ENCODE measurements at places on chromosomes 6 and 20. TPM values are rescaled to one million over a fixed set of nuclear protein-coding genes. Genes with fewer than 3 reads are reported as not detected.

DNA sequence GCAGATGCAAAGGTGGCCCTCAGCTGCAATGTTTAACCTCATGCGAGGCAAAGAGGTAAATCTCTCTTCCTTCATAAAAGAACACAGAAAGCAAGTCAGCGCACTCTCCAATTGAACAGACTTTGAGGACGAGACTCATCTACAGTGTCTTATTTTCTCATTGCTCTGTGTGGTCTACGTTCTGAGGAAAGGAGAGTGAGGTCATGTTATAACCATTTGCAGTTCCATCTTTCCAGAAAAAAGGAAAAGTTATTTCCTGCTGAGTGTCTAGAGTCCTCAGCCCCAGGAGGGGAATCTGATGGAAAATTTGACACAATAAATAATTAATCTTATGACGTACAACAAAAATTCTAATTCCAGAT lies 35.6 kb upstream of the THBS2 start:
- no peak for DNase-seq

DNA sequence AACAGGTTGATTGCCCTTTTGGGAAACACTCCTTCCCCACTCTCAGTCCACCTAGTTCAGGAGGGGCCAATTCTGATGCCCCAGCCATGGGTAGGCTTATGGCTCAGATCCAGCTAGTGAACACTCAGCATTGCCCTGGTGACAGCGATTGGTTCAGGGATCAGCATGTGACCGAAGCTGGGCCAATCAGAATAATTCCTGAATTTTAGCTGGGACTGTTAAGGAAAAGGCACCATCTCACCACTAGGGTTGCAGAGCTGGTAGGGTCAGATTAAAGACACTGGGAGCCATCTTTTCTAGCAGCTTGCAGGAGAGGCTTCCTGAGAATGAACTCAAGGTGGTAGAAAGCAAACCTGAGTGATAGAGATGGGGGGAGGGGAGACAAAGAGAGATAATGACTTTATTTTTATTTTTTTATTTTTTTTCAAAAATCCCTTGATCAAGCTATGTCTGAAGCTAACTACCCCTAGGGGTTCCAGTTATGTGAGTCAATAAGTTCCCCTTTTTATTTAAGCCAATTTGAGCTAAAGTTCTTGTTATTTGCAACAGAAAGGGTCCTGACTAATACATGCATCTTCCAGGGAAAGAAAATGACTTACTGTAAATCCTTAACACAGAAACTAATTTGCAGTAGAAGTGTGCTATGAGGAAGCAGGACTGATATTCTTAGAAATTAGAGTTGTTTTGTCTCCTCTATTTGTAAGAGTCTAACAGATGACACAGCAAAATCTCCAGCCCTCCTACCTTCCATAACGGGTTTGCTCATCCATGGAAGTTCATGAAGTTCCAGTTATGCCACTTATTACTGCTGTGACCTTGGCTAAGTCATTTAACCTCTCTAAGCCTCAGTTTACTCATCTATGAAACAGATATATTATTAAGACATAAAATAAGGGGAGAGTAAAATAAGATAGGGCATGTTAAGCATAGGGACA lies 44.7 kb downstream of the EYA2 start:
- DNase-seq, result peak; percentile 33

- no peak for DNase-seq
These were observed 84.7 kb upstream of the SALL4 start for GRCh38 chr20:51886891-51887608.

- peak; percentile 95 for DNase-seq
These were observed 133.9 kb downstream of the ZDHHC14 start for GRCh38 chr6:157514659-157515496.

DNA sequence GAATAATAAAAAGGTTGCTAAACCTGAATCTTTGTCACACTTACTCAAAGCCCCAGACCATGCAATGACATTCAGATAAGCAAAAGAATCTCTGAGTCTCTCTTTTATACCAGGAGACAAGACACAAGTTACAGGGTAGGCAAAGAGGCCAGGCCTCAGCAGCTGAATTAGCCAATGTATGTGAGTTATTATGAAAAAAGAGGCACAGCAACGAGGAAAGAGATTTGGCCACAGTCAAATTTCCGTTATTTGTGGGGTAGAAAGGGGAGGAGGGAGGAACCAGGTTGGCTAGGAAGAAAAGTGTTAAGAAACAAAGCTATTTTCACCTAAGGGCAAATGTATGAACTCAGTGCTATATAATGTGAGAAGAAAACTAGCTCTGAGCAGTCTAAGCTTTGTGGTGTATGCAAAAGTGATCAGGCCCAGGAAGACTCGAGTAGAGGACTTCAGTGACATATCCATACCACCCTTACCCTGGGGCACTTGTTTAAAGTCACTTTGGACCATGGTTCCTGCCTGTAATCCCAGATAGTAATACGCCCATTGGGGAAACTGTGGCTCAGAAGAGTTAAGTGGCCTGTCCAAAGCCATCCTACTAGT lies 19.1 kb downstream of the IPCEF1 start:
- no peak for DNase-seq

DNA sequence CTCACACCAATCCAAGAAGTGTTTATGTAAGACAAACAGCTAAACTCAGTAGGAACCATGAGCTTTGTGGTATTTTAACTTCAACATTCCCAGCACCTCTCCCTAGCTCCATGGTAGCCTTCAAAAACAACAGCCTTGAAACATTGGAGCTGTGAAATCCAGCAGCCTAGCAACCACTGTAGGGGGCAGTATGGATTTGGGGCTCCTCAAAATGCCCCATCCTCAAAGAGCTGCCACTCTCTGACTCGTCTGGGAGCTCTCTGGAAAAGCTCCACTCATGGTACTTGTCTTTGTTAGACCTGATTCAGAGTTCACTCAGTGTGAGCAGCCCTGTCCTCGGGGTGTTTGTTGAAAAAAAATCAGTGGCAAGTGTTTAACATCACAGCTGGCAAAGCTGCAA lies 82.9 kb downstream of the KIF6 start:
- DNase-seq, result peak; percentile 4

GRCh38 chr6:12311106-12311505 lies 20.9 kb downstream of the EDN1 start:
- DNase-seq, result peak; percentile 74

DNA sequence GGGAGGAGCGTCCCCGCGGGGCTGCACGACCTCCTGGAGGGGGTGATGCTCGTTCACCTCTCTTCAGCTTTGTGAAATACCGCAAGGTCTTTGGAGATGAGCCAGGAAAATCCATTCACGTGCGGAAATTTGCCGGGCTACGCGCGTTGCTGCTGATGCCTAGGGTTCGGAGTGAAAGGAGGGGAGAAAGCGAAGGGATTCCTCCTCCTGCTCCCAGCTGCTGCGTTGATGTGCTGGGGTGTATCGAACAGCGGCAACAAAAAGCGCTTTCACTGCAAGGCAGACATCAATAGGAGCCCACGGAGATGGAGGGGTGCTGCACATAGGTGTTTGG lies 391 bp upstream of the B3GAT2 start:
- no peak for DNase-seq

DNA sequence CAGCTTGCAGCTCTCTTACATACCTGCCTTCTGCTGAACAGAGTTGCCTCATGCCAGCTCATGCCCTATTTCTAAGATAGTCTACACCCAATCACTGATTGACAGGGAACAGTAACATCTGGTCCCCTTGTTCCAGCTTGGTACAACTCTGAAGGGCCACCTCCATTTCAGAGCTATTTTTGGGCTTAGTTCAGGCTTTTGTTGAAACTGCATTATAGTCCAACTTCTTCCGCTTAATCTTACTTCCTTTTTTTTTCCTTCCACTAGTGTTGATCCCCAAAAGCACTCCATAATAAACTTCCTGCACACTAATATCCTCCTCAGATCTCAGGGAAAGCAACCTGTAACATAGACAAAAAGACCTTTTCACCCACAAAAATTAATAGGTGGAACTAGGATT lies 65.7 kb upstream of the TNFRSF21 start:
- no peak for DNase-seq

- DNase-seq, result no peak
These were observed 828.6 kb downstream of the QKI start for GRCh38 chr6:164243012-164243610.

- DNase-seq, result peak; percentile 55
These were observed 101.0 kb upstream of the DTNBP1 start for GRCh38 chr6:15763837-15764236.

DNA sequence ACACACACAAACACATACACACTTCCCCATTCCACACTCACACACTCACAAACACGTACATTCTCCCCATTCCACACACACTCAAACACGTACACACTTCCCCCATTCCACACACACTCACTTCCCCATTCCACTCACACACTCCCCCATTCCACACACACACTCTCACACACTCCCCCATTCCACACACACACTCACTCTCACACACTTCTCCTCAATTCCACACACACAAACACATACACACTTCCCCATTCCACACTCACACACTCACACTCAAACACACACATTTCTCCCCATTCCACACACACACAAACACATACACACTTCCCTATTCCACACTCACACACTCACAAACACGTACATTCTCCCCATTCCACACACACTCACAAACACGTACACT lies 8.7 kb upstream of the OSBPL2 start:
- DNase-seq, result no peak

DNA sequence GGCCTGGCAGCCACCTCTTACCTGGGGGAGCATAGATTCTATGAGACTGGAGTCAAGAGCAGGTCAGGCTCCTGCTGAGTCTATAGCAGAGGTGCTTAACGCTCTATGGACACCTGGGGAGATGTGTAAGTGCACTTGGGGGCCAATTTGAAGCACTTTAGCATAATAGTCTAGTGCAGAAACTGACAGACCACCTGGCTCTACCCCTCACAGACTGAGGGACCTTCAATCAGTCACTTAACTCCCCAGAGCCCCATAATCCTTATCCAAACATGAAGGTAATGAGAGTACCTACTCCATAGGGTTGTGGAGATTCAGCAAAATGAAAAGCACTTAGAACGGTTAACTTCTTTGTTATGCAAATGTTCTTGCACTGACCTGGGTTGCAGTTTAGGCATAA lies 87.3 kb upstream of the SLC22A16 start:
- no peak for DNase-seq

- no peak for DNase-seq
These were observed 4.5 kb downstream of the CCN6 start for GRCh38 chr6:112058243-112059032.

DNA sequence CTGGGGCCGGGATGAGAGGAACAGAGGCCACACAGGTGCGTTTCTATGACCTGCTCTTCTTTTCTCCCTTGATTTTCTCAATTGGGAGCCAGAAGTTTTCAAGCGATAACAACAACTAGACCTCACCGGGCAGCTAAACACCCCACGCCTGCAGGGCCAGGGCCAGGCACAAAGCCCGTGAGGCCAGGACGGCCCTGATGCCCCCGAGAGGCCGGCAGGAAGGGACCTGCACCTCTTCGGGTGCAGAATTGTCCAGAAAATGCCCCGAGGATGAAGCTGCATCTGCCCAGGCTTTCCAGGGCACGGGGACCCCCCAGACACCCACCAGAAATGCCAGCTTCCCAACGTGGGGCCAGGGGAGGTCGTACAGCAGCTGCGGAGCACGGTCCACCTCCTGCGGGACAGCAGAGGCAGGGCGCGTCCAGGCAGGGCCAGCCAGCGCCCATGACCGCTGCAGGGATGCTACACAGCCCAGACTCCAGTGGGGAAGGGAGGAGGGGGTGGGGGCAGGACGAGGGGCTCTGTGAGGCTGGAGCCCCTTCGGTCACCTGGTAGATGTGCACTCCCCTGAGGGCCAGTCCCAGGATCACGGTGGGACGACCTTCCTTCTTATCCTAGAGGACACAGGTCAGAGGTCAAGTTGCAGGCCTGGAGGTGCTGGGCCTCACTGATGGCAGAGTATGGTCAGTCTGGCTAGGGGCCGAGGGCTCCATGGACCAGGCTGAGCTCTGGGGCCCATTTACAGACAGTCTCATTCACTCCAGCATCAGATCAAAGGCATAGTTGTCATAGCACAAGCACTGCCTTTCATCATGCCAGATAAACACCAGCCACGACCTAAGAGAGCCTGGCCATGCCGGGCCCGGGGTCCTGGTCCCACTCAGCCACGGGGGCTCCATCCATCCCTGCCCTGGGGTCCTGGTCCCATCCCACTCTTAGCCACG lies 16.4 kb downstream of the FRMD1 start:
- no peak for DNase-seq

DNA sequence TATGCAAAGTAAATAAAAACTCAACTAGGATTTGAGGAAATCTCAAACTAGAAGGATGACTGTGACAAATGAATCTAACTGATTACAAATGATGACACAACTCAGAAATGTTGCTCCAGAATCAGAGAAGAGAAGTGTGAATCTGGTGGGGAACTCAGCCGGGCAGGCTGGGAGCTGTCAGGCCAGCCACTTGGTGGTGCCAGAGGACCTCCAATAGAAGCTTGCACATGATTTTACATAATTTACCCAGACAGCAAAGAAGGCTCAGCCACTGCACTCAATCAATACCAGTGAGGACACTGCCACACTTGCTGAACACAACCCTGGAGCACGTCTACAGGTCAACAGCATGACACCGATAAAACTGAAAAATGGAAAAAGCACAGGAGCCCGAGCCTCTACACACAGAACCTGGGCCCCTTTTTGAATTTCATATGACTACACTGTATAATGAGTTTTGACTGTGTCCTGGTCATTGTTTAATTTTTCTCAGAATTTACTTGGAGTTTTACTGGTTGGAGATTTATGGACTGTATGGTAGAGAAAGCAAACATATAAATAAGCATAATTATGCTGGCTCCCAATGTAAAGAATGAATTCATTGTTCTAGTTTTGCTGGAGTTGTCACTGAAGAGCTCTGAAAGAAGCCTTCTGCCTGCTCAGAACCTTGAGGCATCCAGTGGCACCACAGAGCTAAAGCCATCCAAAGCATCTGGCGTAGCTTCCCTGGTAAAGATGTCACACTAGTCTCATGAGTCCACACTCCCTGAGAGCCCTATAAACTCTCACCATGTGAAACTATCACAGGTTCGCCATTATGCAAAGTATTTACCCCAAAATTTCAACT lies 296.5 kb downstream of the THBS2 start:
- peak; percentile 77 for DNase-seq

DNA sequence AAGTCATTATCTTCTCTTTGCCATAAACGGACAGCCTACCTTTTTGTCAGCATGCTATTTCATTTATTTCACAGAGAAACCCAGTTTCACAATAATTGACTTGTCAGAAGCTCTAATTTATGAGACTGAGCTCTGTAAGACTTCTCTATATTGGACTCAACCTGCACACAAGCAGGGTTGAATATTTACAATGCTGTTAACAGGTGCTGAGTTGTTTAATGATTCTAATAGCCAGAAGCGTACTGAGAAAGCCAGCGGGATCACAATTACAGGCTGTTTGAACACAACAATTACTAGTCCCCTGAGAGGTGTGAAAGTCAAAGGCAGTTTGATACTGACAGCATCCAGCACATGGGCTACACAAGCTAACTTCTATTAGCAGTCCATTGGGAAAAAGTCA lies 128.2 kb upstream of the SIM1 start:
- no peak for DNase-seq

TTLL9 gene
- total RNA-seq, result not detected

PCSK2 gene
- not detected for total RNA-seq

CGA gene
- total RNA-seq, result 26.6 TPM

MYT1 gene
- not detected for total RNA-seq

CST5 gene
- not detected for total RNA-seq

All from M059J (cell line).